Activated T-helper 2 cell treated with anti-CD3 and anti-CD28 coated beads, Interferon-gamma antibody, Interleukin-2, Interleukin-4, amounts not matched to agents 10 μg/mL and 5 μg/mL and 100 μg/mL, durations not matched to agents 14 hours and 24 hours and 36 hours (primary cell): ENCODE measurements at places on chromosomes 11 and 22.

DNA sequence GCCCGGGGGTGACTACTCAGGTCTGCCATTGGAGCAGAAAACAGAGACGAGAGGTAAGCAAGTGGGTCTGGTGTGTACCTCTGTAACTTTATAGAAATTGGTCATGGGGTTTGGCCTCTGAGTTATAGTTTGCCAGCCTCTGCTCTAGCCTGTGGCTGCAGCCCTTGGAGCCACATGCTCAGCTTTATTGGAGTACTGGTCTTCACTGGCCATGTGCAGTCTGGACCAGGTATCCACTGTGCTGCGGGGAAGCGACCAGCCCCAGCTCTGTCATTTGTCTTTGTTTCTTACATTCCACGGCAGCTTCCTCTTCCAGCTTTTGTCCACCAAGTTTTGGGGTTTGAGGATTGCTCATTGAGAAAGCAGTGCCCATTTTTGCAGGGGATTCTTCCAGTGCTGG lies 453.4 kb downstream of the TBC1D22A start:
- DNase-seq, result no peak

DNA sequence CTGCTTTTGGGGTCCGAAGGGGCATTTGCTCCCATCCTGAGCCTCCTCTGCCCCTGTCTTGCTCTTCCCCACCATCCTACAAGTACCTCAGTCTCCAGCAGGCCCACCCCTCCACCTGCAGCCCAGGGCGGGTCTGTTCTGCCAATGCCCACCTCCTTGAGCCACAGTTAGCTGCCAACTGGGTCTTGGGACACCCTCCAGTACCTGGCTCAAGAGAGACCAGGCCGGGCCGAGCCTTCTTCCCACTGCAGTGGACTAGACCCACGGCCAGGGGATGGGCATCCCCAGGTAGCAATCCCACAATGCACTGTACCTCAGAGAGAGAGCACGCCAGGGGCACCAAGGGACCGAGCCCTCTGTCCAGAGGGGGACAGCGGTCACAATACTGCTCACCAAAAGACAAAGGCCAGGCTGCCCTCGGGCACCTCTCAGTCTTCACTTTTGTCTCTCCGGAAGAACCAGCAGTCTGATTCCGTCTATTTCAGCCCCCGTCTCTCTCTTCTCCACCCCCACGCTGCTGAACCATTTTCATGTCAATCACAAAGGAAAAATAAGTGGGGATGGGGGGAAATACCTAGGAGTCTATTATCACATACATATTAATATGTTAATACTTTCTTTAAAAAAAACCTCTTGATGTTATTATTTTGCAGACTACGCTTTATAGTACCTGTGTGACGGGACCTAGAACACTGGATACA lies 51.7 kb downstream of the SYT13 start:
- DNase-seq, result no peak

GRCh38 chr11:121058941-121059340 lies 35.0 kb downstream of the TBCEL start:
- no peak for DNase-seq

DNA sequence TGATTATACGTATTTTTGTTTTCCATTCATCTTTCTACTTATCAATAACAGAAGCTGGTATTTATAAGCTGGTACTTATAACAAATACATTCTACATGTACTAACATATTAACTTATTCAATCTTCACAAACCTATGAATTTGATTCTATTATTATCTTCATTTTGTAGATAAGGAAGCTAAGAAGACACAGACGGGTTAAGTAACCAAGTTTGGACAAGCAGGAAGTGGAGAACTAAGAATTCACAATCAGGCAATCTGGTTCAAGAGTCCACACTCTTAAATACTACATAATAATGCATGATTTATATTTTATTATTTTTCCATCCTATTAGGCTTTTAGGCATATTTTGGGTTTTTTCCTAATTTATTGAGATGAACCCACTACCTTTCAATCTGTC lies 25.0 kb downstream of the FCHSD2 start:
- DNase-seq, result no peak

GRCh38 chr11:70073871-70074371 lies 4.2 kb upstream of the ANO1 start:
- DNase-seq, result no peak

- DNase-seq, result no peak
Measured at GRCh38 chr11:42974510-42975179, 337.2 kb upstream of the API5 start.

DNA sequence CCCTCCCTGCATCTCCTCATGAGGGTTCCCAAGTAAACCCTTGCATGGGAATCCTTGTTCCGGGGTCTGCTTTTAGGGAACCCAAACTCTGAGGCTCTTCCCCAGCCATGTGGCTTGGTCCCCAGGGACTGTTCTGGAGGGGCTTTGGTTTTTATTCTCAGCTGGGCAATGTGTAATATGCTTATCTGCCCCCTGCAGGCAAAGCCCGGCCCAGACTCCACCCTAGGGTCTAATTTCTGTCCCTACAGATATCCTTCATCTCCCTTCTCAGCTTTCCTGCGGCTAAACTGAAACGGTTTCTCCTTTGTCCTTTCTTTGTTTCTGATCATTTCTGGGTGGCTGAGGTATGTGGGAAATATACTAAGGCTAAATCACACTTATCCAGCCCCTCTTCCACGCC lies 37.1 kb downstream of the TST start:
- DNase-seq, result no peak

- no peak for DNase-seq
Measured at GRCh38 chr11:122309262-122309925, 193.4 kb upstream of the BLID start.

DNA sequence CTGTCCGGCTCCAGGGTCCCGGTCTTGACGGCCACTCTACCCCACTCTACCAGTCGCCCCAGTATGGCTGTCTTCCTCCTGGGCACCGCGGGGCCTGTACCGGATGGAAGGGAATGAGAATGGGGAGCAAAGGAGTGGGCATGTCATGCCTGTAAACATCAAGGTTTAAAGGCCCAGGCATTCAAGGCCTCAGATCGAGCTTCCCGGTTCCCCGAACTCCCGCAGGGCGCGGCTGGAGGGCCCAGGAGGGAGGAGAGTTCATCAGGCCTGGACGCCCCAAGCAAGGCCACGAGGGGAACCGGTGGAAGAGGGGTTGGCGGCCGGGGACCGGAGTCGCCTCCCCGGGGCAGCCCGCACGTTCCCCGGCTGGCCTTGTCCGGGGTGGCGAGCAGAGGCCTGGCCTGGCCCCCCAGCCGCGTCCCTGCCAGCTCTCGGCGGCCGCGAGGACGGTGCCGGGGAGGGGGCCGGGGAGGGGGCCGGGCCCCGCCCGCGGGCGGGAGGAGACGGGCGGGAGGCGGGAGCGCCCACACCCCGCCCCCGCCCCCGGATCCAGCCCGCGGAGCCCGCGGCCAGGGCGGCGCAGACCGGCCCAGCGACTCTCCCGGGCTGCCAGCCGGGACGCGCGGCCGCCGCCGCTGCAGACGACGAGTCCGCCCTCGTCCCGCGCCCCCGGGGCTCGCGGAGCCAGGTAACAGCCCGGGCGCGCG lies at the start of gene CDC42EP1:
CDC42EP1 (plus strand) TSS at position 580 of the 707 bp plus-strand sequence. CDS start 5,870 bp downstream, outside the sequence.
- DNase-seq, result no peak

- no peak for DNase-seq
Measured at GRCh38 chr11:4459500-4459899, 10.4 kb downstream of the OR52K2 start.

DNA sequence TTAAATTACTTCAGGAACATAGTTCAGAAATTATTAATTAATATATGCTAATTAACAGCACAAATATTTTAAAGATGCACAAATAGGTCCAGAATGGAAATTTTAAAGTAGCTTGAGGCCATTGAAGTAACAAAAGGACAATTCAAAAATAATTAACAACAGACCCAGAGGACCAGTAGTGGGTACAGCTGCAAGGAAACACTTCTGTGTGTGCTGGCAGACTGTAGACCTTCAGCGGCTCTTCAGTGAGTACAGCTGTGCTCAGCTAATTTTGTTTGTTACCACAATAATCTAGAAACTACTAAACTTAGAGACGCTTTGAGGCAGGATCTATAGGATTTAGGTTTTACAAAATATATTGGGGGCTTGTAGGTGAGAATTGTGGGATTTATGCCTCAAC lies 103.8 kb downstream of the GRIA4 start:
- DNase-seq, result no peak

GRCh38 chr11:834371-835316 lies 1.9 kb downstream of the CD151 start:
- DNase-seq, result no peak

DNA sequence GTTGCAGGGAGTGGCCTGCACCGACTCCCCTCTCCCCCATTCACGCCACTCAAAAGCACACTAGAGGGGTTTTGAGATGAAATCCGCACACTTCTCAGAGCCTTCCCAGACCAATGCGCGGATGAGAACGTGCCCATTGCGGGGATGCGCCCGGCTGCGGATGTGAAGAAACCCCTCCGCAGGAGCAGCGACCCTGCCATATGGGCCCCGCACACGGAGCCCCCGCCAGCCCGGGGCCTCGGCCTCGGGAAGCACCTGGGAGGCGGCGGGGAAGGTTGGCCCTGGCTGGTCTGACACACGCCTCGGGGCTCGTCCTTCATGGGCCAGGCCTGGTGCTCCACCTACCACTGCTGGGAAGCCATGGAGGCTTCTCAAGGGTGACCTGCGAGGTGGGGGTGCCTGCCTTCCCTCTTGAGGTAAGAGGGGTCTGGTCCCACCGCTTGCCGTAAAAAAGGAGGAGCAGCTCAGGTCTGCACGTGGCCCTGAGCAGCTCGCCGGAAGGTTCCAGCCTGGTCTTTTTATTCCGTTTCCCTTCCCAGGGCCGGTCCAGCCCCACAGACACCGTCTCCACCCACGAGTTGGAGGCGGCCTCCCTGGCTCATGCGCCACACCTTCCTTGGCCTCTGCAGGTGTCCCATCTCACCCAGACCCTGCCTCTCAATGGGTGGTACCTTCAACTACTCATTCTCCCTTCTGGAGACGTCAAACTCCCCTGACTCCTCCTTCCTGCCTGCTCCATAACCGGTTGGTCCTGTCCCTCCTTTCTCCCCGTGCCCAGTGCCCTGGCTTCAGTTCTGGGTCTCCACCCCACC lies 39.4 kb downstream of the TRMU start:
- DNase-seq, result no peak

DNA sequence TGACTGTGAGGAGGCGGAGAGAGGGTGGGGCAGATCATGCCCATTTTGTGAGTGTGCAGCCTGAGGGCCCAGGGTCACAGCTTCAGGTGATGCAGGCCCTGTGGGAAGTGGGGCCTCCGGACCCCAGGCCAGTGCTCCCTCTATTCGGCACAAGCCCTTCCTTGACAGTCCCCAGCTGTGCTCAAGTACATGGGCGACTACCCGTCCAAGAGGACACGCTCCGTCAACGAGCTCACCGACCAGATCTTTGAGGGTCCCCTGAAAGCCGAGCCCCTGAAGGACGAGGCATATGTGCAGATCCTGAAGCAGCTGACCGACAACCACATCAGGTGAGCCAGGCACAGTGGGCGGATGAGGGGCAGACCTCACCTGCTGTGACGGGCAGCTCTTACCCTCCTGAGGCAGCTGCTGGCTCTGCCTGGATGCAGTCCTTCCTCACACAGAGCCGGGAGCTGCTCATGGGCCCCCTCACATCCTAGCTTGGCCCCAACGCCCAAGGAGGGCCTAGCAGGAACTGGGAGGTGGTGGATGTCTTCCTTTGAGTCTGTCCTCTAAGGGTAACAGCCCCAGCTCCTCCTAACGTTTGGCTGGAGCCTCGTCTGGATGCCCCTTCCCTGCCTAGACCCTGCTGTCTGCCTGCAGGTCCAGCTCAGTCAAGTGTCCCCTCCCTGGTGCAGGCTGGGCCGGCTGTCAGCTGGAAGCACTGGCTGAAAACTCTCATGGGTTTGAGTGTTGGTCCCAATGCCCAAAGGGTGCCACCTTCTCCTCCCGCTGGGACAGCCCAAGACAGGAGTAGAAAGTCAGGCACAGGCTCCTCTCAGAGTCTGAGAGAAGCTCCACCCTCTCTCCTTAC lies 76.1 kb downstream of the MYO7A start:
- DNase-seq, result no peak

GRCh38 chr22:36287881-36288515 lies 35.1 kb downstream of the APOL1 start:
- no peak for DNase-seq

GRCh38 chr11:11701070-11701469 lies 79.3 kb upstream of the GALNT18 start:
- DNase-seq, result no peak

- DNase-seq, result no peak
Measured at GRCh38 chr11:79708319-79708932, 267.6 kb upstream of the TENM4 start.

DNA sequence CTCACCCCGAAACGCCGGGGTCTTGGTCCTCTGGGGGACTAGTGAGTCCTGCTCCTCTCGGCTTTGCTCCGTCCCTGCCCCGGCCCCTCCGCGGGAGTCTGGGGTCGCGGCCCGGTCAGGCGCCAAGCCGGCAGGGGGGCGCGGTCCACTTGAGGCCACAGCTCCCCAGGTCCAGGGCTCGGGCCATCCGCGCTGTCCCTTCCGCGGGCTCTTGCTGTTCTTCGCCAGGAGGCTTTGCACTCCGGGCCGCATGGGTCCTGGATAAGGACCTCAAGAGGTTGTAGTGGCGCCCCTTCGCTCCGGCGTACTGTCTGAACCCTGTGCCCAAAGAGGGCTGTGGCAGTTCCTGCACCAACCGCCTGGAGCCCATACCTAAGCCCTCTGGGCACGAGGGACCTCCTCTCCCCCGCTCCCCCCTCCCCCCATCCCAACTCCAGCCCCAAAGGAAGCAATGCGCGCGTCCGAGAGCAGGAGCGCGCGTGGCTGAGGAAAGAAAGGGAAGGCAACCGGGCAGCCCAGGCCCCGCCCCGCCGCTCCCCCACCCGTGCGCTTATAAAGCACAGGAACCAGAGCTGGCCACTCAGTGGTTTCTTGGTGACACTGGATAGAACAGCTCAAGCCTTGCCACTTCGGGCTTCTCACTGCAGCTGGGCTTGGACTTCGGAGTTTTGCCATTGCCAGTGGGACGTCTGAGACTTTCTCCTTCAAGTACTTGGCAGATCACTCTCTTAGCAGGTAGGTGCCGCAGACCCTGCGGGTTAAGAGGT lies at the start of gene ADM:
ADM (plus strand) TSS at position 579 of the 767 bp plus-strand sequence. CDS start 628 bp downstream, outside the sequence.
- DNase-seq, result no peak

DNA sequence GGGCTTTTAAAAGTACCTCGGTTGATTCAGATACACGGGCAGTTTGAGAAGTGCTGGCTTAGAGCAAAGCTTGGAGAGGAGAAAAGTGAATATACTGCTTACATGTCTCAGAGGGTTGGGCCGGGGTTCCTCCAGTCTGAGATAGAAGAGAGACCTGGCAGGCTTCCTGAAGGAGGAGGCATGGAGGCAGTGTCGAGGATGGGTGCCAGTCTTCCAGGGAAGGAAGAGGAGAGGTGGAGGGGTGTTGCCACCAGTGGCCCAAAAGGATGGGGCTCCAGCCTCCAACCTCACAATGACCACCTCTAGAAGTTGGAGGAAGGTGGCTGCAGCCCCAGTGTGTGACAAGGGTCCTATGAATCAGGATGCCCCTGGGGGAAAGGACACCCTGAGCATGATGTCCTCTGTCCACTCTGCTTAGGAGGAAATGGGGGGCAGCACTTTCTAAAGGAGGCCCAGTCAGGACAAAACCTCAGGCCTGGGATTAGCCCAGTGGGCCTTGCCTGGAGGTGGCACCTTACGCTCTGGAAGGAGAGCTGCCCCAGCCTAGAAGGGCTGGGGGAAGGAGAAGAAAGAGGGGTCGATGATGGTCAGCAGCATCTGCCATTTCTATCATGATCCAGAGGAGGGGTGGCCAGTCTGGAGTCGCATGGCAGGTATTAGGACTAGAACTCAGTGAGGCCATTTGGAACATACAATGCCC lies 65.2 kb downstream of the CD82 start:
- peak; percentile 6 for DNase-seq

- DNase-seq, result no peak
Measured at GRCh38 chr11:108909921-108910320, 245.1 kb downstream of the DDX10 start.

GRCh38 chr22:30866811-30867271 lies 101.7 kb downstream of the MORC2 start:
- no peak for DNase-seq

GRCh38 chr11:34634694-34635062 lies 13.8 kb downstream of the EHF start:
- no peak for DNase-seq
